ENCODE measurements at places on chromosomes 1 and 21.

DNA sequence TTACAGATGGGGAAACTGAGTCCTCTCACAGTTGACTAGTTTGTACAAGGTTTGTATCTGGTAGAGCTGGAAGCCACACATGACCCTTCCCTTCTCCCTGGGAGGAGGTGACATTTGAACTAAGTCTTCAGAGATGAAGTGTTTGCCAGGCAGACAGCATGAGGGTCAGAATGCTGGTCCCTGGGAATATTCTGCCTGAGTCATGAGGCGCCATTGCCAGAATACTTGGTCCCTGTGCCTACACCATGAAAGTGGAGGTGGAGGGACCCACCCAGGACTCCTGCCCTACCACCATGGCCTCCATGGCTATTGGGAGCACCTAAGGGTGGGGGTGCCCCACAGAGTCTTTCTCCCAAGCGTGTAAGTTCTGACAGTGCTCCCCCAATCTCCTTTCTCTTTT, 7.0 kb downstream of the RPS6KA1 start:
- no peak for DNase-seq

- DNase-seq: no peak
Measured at GRCh38 chr21:39384674-39385298, 35.9 kb upstream of the HMGN1 start.

DNA sequence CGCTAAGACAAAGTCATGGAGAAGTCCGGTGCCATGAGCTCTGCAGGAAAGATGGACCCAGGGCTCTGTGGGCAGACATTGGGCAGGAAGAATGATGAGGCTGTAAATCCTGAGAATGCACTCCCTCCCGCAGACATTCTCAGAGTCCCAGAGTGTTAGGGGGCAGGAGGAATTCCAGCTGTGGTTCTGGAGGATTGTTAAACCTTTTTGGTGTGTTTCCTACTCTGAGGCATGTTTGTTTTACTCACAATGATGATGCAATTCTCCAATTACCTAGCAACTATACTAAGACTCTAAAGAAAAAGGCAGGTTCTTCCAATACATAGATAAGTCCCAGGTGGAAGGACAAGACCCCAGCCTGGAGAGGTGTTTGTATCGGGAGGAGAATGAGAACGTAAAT, 2.8 kb upstream of the CAPN9 start:
- DNase-seq: no peak

DNA sequence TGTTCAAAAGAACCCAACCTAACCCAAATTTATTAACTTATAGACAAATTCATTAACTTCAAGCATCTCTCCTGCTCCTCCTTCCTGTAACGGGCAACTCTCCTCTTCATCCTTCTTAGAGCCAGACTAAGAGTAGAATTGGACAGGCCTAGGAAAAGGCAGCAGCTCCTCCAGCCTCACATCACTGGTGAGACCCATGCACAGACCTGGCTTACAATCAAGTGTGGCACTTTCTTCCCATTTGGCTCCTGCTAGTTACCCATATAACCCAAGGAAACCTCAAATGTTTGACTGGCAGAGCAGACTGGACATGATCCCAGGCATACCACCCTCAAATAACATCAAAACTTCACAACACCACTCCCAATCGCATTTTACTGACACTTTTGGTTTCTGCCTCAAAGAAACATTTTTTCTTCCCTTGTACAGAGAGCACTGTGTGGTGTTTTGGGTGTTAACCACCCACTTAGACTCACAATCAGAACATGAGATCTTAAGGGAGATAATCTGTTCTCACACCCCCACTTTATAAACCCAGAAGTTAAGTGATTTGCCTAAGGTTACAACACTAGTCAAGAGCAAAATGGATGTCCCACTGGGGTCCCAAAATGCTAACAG, 101.4 kb downstream of the SIPA1L2 start:
- DNase-seq: no peak

DNA sequence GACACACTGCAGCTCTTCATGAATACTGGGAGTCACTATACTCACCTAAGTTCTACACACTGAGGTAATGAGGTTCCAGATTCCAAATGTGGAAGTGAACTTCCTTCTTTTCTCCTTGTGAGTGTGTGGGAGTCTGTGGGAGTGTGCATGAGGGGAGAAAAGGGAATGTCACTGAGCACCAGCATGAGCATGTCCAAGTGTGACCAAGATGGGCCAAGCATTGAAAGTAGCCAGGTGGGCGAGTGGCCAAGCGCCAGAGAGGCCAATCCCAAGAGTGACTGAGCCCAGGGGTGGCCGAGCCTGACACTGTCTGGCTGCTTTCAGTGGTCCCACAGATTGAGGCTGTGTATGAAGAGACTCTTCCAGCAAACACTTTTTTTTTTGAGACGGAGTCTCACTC, 132.3 kb downstream of the HLCS start:
- DNase-seq: no peak

DNA sequence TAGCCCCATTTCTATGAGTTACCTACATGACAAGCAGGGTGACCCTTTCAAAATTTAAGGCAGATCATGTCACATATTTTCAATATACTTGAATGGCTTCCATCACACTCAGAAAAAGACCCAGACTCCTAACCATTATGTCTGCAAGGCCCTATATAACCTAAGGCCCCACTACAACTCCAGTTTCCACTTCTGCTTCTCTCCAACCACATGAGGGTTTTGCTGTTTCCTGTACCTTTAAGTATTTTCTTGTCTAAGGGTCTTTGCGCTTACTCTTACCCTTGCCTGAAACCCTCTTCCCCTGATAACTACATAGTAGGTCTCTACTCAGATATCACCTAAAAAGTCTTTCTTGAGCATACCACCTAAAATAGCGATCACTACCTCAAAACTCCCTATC, 46.1 kb downstream of the SGIP1 start:
- DNase-seq: no peak

- no peak for DNase-seq
Measured at GRCh38 chr1:109891930-109892329, 18.7 kb upstream of the CSF1 start.

DNA sequence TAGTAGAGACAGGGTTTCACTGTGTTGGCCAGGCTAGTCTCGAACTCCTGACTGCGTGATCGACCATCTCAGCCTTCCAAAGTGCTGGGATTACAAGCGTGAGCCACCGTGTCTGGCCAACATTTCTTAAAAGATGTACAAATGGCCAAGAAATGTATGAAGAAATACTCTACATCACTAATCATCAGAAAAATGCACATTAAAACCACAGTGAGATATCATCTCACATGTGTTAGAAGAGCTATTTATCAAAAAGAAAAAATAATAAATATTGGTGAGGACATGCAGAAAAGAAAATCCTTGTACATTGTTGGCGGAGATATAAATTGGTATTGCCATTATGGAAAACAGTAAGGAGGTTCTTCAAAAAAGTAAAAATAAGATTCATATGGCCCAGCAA, 33.6 kb upstream of the TNFSF18 start:
- no peak for DNase-seq

GRCh38 chr1:221841251-221841982, 99.5 kb upstream of the DUSP10 start:
- DNase-seq: no peak

- no peak for DNase-seq
Measured at GRCh38 chr1:220298470-220299205, 26.4 kb upstream of the RAB3GAP2 start.

DNA sequence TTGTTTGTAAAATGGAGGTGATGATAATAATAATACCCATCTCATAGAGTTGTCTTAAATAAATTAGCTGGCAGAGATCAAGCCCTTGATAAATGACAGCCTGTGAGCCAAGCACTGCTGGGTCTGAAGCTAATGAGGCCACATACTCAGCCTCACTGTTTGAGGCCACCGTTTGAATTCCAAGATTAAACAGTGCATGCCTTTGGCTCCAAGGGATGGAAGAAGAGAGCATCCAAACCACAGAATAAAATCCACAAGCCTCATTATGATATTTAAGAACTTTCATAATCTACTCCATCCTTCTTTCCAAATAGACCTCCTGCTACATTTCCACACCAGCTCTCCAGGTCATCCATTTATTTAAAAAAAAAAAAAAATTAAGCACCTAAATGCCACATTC, 29.0 kb downstream of the TGFBR3 start:
- no peak for DNase-seq

DNA sequence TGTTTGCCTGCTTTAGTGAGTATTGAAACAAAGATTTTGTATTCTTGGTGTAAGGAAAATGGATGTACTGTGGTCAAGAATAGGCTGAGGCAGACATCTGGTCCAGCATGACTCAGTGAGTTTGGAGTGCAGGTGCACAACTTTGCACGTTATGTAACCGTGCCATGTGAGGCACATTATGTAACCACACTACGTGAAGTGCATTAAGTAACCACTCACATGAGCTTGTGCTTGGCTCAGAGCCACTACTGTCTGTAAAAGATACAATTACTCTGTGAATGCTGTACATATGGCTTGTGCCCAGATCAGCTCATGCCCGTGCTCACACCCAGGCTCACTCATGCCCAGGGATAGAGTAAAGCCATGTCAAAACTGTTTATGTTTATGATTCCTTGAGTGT, 216.8 kb downstream of the CTH start:
- no peak for DNase-seq

DNA sequence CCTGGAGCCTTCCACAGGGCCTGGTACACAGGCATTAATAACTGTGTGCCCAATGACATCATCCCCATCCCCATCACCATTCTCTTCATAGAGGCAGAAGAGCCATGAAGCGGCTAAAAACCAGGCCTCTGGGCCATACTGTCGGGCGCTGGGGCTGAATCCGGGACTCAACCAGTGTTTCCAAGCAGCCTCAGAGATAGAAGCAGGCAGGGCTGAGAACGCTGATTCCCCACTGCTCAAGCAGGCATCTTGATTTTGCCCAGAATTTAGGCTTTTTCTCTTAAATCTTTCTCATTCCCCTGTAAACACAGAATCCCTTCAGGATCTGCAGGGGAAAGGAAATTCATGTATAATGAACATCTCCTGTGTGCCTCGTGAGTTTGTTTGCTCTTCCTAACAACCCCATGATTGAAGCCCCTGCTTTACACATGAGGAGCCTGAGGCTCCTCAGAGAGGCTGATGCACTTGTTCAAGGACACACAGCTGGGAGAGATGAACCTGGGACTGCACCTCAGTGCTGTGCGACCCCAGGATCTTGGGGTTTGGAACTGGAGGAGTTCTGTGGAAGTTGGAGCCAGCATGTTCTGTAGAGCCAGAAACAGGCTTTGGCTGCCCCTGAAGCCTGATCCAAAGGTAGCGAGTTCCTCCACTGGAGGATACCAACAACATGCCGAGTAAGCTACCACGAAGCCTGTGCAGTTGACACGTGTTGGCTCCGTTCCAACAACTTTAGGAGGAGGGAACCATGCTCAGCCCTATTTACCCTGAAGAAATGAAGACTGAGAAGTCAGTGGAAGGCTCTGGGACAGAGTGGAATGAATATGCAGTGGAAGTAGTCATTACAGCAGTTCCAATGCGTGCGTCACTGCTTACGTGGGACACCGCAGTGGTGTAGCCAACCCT, 55.5 kb downstream of the EDN2 start:
- DNase-seq: no peak

- no peak for DNase-seq
Measured at GRCh38 chr1:71031426-71031825, 16.2 kb downstream of the PTGER3 start.

DNA sequence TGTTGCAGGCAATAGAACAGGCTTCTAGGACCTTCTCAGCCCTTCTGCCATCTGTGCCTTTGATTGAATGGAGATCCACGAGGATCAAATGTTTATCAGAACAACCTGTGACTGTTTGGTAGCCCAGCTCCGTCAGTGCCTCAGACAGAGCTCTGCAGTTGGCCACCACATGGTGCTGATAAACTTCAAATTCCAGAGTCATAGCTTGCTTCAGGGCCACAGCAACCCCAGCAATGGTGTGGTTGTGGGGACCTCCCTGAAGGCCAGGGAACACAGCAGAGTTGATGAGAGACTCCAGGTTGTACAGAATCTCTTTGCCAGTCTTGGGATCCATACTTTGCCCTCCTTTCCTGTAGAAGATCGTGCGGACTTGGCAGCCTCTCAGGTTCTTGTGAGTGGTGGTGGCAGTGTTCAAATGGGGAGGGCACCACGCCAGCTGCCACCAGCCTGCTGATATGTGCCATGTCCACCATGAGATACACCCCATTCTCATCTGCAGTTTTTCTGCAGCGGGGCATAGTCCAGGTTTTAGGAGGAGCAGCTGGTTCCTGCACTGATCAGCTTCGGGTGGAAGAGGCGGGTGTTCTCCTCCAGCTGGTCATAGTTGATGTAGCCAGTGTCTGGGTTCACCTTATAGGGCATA, 82.9 kb upstream of the ARTN start:
- DNase-seq: no peak

DNA sequence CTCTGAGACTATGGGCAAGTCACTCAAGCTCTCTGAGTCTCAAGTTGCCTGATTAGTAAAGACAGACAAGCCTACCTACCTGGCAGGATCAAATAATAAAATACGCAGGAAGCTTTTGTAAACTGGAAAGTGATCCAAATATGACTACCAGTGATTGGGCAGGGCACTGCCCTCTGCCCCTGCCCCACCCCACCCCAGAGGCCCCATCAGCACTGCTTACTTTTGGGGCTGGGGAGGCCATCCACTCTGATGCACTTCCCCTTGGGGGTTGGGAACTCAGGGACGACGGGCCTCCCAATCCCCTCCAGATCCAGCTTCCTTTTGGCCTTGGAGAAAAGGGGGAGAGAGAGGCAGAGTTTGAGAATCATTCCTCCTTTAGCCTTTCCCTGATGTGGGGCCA, 6.9 kb downstream of the E2F2 start:
- DNase-seq: no peak

DNA sequence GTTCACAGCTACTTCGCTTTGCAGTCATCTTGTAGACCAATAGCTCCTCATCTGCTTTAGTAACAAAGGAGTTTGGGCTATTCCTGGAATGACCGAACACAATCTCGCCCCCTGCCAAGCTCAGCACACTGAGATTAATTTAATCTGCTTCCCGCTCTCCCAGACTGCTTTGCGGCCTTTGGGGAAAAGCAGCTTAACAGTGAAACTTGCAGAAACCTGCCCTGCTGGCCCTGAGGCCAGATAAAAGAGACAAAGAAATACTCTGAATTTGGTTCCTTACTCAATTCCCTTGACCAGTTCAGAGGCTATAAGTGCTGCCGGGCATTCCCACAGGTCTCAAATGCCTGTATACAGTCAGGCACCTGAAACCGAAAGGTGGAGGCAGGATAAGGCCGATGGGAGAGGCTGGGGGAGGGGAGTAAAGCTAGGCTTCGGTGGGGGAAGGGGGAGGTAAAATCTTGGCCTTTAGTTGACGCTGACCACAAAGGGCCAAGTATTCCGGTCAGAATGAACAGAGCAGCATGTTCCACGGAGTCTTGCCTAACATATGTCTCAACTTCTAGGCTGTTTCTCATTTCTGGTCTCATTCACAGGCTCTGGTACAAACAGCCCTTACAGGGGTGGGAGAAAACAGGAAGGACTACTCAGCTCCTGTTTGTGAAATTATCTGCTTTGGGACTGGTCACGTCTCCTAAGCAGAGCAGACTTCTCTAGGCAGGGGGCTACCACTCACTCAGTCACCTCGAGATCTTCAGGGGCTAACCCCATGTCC, 17.7 kb upstream of the A3GALT2 start:
- DNase-seq: no peak

DNA sequence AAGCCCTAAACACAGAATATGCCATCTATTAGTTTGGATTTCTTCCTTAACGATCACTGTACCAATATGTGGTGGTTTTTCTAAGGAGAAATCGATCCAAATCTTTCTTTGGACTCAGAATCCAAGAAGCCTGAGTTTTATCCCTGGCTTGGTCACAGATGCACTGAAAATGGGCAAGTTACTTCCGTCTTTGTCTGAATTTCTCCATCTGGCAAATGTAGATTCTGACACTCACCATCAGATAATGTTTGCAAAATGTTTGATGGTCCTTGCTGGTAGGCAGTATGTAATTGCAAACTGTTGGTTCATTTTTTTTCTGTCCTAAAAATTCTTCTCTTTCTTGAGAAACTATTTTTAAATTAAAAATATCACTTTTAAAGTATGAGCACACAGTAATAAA, 115.0 kb downstream of the TSEN15 start:
- DNase-seq: no peak
